ENCODE measurements at places on chromosomes 2 and 18.

DNA sequence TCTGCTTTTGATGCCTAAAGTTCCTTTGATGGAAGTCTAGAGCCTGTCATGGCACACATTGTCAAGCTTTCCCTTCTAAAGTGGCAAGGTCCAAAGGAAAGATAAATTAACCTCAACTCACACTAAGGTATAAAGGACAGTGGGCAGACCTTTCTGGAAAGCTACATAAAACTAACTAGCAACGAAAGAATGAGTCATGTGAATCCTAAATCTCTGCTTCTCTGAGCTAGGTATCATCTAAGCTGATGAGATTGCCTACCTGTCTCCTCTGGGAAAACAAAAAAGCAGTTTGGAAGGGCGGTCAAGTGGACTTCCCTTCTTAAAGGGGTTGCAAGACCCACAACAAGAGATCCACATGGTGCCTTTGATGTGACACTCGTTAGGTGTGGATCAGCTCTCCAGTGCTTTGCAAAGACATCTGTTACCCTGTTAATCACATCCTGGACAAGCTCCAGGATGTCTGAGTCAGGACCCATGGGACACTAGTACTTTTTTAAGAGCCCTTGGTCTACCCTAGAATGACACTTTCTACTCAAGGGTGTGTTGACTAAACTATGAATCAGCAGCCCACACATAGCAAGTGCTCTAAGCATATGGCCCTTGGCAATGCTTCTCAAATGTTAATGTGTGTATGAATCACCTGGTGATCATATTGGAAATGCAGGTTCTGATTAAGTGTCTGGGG is 173.5 kb downstream of the ALK start:
- DNase-seq = no peak

- no peak for DNase-seq
Measured at GRCh38 chr2:231928481-231928880, 2.3 kb upstream of the NPPC start.

- no peak for DNase-seq
Measured at GRCh38 chr18:73684647-73685046, 463.0 kb downstream of the FBXO15 start.

DNA sequence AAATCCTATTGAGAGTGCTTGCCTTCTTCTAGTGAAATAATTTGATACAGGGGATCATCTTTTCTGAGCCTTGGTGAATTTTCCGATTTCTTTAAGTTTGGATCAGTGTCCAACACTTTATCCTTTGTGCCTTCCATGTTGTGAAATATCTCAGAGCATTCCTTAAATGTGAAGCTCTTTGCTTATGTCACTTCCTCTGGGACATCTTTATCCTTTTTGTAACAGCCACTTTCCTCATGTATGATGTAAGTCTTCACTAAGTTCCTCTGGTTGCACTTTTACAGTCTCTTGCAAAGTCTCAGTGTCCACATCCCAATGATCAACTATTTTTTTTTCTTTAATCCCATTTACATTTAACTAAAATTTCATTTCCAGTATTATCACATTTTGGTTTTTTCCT is 254.2 kb downstream of the EN1 start:
- no peak for DNase-seq

DNA sequence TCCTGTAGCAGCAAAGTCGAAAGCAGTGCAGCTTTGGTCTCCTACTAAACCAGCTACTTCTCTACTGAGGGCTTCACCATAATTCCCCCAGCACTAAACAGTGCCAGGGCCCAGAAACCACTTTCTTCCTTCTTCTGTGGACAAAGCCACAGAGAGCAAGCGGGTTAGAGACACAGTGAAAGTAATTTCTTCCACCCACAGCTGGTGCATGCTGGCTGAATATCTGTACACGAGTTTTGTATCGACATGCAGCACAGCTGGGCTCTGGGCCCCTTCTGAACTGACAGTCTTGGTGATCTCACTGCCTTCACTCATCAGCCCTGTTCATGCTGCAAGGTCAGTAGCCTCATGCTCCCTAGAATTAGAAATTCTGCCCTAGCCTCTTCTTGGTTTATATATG is 74.0 kb upstream of the SULT1C3 start:
- no peak for DNase-seq

DNA sequence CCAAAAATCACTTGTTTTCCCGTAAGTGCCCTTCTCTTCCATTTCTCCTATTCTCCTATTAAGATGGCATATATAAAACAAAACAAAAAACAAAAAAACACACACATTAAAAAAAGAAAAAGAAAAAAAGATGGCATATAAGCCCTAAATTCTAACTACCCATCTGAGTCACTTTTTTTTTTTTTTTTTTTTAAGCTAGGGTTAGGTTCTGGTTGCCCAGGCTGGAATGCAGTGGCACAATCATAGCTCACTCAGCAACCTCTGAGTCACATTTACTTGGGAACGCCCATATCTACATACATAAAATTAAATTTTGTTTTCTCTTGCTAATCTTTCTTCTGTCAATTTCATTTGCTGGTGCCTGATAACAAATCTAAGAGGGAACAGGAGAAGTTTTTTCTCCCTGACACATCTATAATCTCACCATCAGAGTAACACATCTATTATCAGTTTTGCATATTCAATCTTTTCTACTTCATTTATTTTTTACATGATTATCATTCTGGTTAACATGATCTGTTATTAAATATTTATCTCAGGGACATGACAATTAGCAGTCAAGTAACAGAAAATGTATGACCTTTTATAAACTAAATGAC is 52.1 kb downstream of the EEF1B2 start:
- no peak for DNase-seq

DNA sequence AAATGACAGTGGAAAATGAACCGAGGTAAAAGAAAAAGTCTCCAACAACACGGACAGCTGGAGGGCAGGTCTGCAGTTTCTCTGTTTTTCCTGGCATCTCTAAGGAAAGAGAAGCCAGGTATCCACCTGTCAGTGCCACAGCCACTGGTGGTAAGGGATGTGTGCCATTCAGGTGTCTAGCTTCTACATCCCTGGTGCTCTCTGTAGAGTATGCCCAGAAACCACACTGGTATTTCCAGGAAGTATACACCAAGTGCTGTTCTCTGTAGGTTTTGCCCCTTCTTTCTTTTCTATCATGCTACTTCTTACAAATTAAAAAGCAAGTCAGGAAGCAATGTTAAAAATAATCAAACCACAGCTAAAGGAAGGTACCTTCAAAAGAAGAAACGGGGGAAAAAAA is 7.6 kb upstream of the AGFG1 start:
- no peak for DNase-seq

GRCh38 chr2:128584296-128584890 is 265.7 kb upstream of the HS6ST1 start:
- no peak for DNase-seq

GRCh38 chr2:174716785-174717184 is 47.5 kb downstream of the CHRNA1 start:
- DNase-seq = no peak

Data from D721Med (cell line).